Activated CD4-positive, alpha-beta T cell treated with anti-CD3 and anti-CD28 coated beads, Interleukin-2, amount 50 U/mL, for 24 hours (primary cell): ENCODE measurements at places on chromosomes 2 and 18.

DNA sequence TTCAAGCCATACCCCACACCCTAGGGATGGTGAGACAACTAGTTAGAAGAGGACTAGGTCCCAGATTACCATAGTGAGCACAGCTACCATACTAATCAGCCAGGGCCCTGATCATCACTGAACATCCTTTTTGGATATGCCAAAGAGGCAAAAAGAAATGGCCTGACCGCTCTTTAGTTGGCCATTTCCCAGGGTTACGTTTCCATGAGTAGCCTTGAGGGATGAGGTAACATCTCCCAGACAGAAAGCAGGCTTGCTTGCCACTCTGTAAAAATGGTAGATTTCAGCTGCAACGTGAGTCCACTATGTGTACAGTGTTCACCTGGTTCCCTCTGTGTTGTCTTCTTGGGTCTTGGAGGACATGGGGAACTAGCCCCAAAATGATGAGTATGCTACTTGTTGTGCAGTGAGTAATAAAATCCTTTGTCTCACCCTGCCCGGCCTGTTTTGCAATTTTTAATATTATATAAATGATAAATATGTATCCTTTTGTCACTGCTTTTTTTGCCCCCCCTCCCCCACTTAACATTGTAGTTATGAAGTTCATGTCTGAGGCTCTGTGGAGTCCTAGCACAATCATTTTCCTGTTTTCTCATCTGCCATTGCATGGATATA is 8.9 kb upstream of the GALM start:
- no peak for DNase-seq

DNA sequence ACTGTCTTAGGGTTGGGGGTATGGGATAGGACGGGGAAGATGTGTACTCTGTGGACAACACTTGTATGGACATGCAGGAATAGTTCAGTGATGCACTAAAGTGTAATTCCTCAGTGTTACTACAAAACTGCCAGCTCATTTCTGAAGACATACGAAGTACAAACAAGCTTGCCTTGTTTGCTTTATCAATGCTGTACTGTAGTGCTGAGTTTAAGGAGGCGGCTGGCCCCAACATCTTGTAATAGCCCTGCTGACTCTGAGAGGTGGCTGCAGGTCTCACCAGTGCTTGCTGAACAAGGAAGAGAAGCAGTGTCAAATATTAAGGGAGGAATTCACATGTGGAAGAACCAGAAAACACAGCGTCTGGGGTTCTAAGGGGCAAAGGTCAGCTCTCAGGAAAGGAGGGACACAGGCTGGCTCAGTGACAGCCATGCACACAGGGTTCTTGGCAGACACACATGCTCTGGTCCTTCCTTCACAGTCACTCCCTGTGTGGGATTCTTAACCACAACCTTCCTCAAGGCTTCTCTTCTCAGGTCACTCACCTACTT is 39.8 kb upstream of the EVA1A start:
- DNase-seq = no peak

- DNase-seq = no peak
Measured at GRCh38 chr18:22200611-22201225, 31.3 kb downstream of the GATA6 start.

DNA sequence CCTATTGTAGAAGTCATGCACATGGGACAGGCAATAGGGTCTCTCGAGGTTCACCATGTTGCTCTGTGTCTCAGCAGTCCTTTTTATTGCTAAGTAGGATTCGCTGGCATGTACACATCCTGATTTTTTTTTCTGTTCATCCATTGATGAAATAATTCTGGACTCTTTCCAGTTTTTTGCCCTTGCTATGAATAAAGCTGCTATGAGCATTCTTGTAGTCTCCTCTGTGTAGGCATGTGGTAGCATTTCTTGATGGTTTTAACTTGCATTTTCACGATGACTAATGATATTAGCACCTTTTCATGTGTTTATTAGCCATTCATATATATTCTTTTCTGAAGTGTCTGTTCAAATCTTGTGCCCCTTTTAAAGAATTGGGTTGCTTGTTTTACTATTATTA is 65.8 kb upstream of the EDAR start:
- no peak for DNase-seq

DNA sequence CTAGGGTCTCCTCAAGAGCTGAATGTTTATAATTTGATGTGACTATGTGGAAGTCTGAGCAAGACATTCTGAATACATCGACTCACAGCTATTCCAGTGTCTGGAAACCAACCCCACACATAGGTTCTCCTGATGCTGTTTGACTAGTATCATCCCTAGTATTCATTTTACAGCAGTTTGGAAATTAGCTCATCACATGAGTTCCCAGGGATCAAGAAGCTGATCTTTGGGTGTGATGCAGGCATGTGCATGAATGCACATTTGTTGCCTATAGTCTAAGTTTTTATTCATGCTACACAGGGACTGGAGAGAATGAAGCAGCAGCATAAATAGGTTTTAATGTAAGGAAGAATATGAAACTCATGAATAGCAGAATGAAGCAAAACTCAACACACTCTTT is 284.3 kb upstream of the SPRED2 start:
- no peak for DNase-seq

GRCh38 chr2:127462461-127462860 is 44.2 kb downstream of the PROC start:
- DNase-seq = no peak

DNA sequence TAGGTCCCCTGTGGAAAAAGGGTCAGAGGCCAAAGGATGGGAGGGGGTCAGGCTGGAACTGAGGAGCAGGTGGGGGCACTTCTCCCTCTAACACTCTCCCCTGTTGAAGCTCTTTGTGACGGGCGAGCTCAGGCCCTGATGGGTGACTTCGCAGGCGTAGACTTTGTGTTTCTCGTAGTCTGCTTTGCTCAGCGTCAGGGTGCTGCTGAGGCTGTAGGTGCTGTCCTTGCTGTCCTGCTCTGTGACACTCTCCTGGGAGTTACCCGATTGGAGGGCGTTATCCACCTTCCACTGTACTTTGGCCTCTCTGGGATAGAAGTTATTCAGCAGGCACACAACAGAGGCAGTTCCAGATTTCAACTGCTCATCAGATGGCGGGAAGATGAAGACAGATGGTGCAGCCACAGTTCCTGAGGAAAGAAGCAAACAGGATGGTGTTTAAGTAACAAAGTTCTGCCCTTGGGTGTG is 165.8 kb downstream of the RPIA start:
- DNase-seq = no peak

DNA sequence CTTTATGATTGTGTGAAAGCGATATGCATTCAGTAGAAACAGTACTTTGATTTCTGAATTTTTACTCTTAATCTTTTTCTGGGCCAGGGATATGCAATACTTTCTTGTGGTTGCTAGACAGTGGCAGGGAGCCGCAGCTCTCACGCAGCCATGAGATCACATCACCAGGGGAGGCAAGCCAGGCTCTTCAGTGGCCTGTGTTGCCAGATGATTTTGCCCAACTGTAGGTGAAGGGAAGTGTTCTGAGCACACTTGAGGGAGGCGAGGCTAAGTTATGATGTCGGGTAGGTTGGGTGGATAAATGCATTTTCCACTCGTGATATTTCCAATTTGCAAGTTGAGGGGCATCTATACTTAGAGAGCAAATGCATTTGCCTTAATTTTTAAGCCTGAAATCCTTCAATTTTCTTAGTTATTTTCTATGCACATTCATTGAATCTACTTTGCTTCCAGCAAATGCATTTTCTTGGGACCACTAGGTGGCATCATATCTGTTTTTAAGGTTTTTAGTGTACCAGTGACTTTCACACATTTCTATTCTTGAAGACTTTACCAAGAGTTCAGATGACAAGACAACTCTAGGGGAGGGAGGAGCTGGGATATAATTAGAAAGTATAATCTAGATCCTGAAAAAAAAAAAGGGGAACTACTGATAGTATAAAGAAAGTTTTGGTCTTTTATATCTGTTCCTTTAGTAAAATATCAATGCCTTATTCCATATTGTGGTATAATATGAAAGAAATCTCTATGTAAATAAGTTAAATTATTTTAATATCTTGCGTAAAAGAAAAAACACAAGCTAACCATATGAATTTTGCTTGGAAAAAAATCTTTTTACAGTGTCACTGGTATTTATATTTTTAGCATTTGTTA is 643.3 kb downstream of the SOCS6 start:
- no peak for DNase-seq

DNA sequence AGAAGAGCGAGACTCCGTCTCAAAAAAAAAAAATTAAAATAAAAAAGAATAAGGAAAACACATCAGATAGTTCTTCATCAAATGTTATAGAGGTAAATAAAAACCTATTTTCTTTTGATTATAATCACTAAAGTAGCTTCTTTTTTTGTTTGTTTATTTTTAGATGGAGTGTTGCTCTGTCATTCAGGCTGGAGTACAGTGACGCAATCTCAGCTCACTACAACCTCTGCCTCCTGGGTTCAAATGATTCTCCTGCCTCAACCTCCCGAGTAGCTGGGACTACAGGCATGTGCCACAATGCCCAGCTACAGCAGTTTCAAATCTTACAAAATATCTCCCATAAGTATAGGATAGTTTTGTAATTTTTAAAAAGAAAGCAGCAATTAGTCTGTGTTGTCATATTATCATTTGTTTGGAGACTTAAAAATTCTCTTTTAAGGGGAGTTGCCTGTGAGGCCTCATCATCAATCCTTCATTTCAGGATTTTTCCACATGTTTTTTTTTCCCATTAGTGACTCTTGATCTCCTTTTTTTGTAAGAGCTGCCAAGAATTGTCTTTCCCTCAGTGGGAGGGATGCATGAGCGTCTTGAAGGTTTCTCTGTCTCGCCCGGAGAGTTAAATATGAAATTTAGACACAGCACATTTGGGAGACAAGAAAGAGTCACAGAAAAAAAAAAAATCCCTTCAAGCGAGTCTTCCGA is 275.9 kb downstream of the CDCA7 start:
- no peak for DNase-seq

- DNase-seq = no peak
Measured at GRCh38 chr2:112662704-112663103, 17.0 kb downstream of the SLC20A1 start.

GRCh38 chr2:18900691-18901141 is 311.3 kb upstream of the NT5C1B start:
- no peak for DNase-seq

DNA sequence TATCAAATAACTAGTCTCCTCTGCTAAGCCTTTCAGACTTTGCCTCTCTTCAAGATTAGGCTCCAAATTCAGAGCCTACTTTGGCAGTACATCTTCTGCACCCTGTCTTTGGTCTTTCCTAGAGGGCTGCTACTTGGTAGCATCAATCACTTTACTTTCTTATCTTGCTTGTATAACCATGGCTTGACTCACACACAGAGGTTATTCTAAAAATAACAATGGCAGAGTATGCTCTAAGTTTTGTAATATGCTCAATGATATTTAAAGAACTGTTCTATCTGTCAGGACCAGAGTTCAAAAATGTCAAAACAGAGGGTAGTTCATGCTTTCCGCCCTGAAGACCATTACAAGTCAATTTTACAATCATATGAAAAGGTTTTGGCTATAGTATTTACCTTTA is 27.7 kb downstream of the THOC1 start:
- DNase-seq = no peak

- no peak for DNase-seq
Measured at GRCh38 chr18:78213361-78213994, 766.1 kb upstream of the SALL3 start.

DNA sequence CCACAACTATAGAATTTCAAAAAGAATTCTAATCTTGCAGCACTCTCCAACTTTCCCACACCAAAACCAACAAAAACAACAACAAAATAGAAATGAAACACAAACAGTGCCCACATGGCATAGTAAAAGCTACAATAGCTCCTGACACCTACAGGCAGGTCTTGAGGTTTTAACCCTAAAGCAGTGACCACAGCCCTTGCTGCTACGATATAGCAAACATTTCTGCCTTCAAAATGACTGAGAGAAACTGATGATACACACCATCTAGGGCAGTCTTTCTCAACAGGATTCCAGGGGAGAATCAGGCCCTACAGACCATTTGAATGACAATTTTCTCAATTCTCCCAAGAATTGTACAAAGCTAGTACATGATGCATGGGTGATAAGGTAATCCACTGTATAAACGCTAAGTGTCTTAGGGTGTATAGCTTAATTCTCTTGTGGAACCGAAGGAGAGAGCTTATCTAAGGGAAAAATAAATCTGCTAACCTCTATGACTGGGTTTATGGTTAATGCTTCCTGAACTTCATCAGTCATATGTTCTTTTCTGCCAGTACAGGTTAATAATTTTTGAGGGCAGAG is 46.5 kb downstream of the TRAK2 start:
- no peak for DNase-seq

DNA sequence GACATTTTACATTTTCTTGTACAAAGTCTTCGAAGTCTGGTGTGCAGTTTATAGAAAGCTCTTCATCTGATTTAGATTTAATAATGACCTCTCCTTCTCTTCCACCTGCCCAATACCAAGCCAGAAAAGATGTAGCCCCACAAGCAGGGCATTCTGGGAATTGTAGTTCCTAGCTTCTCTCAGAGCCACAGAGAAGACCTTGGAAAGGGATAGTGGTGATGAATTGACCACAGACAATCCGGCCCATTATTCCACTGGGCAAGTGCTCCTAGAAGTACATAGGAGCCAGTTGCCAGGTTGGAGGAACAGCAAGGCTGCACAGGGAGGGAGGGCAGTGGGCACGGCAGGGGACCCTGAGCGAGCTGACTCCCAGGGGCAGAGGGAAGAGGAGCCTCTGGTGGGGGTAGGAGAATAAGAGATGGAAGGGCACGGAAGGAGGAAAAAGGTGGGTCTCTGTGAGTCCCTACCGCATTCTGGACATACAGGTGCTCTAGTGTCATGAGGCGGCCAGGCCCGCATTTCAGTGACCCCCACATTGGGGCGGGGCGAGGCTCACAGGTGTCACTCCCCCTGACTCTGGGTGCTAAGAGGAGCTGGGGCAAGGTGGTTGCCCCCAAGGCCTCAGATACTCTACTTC is 152.5 kb upstream of the HAAO start:
- DNase-seq = no peak

- no peak for DNase-seq
Measured at GRCh38 chr2:55415300-55415699, 4.4 kb downstream of the CCDC88A start.

DNA sequence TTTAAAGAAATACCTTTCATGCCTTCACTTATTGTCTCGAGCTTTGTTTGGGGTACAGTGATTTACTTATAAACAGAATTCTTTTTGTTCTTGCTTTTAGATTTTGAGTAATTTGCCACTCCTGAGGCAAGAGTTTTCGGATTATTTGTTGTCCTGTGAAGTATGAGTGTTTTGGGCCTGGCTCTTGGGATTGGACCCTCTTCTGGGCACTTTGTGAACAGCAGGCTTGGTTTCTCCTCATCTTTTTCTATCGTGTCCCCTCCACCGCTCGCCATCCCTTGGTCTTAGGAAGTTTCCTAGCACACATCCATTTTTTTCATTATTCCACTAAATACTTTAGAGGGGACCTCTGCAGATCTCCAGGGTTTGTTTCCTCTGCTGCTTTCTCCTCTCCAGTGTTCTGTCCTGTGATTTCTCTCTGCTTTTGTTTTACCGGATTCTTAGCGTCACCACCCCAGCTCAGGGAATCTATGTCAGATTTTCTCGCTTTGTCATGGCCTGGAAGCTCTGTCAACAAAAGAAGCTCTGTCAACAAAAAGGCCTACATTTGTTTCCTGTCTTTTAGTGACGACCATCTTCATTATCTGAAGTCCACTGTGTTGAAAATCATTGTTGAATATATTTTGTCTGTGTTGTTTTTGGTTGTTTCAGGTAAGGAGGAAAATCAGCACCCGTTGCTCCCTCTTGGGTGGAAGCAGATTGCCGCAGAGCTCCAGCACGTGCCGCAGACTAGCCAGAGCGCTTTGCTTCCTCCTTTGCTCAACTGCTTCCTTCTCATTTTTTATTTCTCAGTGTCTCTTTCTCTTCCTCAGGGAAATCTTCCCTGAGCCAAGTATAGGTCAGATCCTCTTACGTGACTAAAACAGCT is 27.8 kb downstream of the ANKRD62 start:
- no peak for DNase-seq

GRCh38 chr18:35691625-35692024 is 110.1 kb downstream of the GALNT1 start:
- DNase-seq = no peak
